ENCODE measurements at places on chromosomes 4 and X. TPM values are rescaled to one million over a fixed set of nuclear protein-coding genes. Genes with fewer than 3 reads are reported as not detected.

Gene TCEAL6
- not detected for total RNA-seq

Gene GAGE1
- total RNA-seq = not detected

Gene AKAP14
- not detected for total RNA-seq

Gene HPGDS
- total RNA-seq = 19.3 TPM

Gene TCEANC
- 9.0 TPM for total RNA-seq

Gene KIAA1210
- total RNA-seq = 0.69 TPM

Gene CXCL5
- 0.11 TPM for total RNA-seq

DNA sequence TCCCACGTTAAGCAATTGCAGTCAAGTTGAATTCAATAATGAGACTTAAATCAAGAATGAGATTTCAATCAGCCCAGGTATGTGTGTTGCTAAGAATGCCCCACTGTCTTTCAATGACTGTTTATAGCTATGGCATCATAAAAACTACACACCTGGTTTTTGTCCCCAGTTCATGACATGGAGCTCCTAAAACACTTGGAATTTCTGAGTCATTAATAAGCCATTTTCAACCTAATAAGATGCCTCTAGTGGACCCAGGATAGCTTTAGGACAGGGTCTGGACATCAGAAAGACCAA lies 72.7 kb upstream of the STS start:
- DNase-seq = no peak

DNA sequence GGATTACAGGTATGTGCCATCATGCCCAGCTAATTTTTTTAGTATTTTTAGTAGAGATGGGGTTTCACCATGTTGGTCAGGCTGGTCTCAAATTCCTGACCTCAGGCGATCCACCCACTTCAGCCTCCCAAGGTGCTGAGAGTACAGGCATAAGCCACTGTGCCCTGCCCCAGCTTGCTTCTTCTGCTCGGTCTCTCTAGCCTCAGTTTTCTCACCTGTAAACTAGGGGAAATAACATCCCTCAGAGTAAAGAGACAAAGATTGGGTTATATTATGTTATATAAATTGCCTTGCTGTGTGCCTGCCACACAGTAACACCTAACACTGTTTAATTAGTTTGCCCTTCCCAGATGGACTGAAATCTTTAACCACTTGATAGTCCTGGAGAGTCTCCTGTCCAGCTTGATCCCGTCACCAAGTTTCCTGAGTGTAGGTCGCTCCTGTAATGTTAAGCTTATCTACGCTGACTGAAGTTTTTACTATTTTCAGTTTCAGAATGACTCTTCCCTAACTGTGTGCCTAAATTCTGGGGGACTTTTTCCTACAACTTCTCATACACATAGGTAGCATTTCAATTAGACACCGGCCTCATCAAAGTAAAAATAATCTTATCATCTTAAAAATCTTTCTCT lies 412.7 kb upstream of the TENM3 start:
- no peak for DNase-seq

- DNase-seq = no peak
These were observed 242.9 kb downstream of the ARHGAP24 start for GRCh38 chr4:85717847-85718246.

- no peak for DNase-seq
These were observed 13.0 kb upstream of the FGF5 start for GRCh38 chr4:80253510-80253909.

GRCh38 chr4:135434936-135435335 lies 1233.3 kb upstream of the PABPC4L start:
- DNase-seq = no peak

GRCh38 chr4:165208221-165208652 lies 876 bp downstream of the KLHL2 start:
- DNase-seq = no peak

GRCh38 chr4:169263791-169264392 lies 6.9 kb downstream of the SH3RF1 start:
- DNase-seq = no peak

DNA sequence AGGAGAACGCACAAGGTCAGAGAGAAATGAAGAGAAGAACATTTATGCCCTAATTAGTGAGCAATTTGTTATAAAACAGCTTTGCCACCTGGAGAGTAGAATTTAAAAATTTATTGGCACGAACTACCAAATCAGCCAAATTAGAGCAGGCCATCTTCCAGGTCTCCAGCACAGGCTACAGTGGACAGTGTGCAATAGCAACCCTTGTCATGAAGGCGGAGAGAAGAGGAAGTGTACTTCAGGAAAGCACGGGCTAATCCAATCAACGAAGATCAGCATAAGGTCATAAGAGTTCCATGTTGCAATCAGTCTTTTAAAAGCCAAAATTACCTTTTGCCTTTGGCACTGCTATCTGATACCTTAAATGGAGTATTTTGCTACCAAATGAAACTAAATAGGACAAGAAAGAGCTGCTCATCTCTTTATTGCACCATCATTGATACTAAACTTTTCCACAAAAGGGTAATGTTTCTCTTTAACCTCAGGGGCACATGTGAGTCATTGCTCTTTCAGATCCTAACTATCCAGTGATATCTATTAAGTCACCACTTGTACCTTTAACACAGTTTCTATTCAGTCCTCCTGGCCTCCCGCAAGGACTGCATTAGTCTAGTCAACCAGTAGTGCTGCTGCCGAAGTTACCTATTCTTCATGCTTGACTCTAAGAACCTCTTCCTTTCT lies 19.9 kb downstream of the ANK2 start:
- no peak for DNase-seq

DNA sequence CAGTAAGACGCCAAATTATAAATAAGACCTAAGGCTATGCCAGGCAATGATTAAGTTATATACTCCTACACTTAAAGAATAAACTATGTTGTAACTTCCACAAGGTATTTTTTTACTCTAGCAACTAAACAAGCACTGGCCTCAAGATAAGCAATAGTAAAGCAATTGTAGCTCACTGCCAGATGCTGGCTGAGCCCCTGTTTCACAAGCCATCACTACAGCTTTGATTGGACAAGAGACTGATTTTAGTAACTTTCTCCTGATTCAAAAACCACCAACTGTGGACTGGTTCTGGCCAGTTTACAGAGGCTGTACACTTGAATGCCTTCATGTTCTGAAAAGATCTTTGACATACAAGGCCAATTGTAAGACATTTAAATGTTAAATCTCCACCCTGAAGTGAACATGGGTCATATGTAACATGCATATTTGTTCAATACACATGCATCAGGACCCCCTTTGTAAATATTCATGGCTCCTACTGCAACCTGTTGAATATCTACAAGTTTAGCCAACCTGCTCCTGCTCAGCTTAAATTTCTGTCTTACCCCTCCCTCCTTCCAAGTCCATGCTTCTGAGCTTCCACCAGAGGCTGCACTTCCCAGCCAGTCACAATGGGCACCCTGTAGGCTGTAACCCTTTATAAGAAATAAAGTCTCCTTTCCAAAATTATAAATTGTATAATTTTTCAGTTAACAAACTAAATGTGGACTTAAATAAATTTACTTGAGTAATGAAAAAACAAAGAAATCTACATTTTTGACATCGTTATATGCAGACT lies 423.6 kb downstream of the ANKRD50 start:
- DNase-seq = no peak

DNA sequence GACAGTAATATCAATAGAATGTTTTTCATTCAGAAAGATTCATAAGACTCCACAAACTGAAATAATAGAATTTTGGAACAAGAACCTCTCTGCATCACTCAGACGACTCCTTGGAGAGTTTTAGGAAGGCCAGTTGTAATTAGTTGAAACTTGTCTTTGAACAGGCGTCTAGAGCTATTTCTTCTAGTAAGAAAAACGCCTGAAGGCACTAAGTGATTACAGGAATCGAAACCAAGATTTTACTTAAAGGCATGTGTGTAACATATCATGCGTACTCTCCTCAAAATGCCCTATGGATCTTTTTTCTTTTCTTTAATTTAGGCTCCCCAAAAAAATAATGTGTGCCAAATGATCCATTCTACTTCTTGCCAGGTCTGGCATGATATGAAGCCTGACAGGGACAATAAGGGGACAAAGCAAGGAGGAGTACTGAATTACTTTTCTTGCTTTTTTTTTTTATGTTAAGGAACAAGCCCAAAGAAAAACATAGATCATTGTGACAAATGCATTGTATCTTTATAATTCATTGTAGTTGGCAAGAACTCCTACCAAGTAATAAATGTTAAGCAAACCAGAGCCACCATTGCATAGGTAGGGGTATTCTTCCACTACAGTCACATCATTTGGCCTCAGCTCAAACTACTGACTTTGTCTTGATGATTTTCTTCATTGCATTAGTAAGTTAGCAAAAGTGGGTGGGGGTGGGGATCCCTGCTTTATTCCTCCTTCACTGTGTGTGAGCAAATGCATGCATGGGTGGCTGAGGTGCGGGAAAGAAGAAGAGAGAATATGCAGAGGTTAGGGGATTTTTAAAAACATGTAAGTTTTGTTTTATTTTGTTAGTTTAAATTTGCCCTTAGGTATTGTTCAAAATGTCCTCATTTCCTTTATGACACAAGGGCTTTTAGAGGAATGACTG lies 79.9 kb upstream of the ATOH1 start:
- DNase-seq = no peak

GRCh38 chr4:6777636-6778281 lies 4.8 kb upstream of the KIAA0232 start:
- no peak for DNase-seq

DNA sequence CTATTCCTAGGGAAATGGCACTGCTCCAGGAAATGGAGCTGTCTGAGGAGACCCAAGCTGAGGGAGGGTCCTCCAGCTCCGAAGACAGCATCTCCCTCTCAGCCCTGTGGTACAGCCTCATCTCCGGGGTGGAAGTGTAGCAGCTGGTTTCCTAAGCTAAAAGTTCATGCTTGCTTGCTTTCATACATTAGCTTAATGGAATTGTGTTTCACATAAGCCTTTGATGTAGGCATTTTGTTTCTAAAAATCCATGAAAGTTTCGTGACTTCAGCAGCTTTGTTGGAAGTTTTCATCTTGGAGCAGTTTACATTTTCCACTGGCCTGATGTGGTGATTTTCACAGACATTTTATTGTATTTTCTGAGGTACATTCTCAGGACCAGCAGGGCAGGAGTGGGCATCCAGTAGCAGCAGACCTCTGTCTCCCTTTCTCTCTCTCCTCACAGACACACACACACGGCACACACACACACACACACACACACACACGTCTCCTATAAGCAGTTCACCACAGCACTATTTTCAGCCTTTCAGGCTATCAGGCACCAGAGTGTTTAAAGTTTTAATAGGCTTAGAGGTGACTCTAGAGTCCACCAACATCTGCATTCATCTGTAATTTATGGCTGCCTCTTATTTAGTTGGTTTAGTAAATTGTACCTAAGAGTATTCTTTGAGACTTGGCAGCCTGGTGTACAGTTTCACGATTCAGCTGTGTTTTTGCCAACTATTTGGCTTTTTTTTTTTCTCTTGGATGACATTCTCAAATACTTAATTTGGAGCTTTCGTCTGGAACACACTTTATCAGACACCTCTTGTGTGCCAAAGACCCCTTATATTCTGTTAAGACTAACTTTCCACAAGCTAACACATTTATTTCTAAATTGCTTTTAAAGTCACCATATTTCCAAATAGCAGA lies 225.8 kb upstream of the SFRP2 start:
- DNase-seq = peak; percentile 55

DNA sequence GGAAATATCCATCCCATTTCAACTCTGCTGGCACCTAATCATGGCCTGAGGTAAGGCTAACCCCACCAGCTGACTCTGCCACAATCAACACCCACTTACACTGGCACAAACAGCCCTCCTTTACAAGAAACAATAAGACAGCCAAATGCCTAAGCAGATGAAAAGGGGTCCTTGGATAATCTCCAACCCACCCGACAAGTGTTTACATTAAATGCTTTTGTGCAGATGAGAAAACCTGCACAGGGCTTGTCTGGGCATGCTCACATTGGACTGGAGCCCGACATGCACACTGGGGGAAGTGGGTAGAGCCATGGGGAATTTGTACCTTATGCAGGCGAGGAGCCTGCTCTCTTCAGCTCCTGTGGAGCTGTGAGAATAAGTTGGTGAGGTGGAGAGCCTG lies 138.9 kb upstream of the ITM2A start:
- no peak for DNase-seq

- DNase-seq = no peak
These were observed 3.3 kb upstream of the FGA start for GRCh38 chr4:154593868-154594267.

DNA sequence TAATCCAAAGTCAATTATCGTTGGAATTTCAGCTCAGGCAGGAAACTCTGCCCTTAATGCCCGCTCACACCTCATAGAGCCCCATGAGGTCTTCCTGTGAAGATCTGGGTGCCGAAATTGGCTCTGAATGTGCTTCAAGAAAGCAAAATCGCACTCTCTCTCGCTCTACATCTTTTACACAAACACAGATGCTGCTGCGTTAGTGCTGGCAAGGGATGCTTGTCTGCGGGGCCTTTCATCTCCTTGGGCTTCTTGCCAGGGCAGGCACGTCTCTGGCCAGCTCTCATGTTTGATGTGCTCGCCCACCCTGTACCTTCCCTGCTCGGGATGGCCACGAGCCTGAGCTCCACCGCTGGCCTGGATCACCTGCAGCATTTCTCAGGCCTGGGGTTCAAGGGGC lies 66.5 kb downstream of the CLCN4 start:
- DNase-seq = no peak

- no peak for DNase-seq
These were observed 281.2 kb upstream of the DIAPH2 start for GRCh38 chrX:96403446-96403845.

DNA sequence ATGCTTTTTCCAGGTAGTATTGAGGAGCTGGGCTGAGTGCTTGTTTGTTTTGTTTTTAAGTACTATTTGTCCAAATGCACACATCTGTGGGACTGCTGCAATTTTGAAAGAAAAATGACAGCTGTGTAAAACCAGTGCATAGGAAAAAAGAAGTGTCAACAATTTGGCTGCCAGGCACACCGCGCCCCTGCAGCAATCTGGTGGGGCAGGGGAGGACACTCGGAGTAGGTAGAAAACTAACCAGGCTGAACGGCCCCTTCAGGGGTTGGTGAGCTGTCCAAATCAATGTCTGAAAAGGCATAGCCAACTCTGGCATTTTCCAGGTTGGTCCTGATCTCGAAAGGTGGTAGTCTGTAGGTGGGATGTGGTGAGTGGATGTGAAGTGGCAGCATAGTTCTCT lies 1.1 kb downstream of the LDOC1 start:
- DNase-seq = no peak

DNA sequence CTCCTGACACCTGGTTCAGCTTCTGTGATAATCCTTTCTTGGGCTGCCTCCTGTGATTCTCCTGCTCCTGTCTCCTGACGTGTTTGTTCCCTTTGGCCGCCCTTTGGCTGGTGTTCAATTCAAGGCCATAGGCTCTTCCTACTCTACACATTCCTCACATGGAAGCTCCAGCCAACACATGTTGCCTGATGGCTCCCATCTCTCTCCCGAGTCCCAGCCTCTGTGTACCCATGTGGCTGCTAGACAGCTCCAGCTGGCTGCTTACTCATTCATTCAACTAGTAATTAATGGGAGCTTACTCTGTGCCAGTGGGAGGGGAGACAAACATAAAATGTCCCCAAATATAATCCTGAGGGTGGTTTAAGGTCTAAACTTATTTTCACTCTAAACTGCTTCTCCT lies 9.2 kb upstream of the MED28 start:
- DNase-seq = no peak

- no peak for DNase-seq
These were observed 132.2 kb downstream of the IDS start for GRCh38 chrX:149372866-149373265.

GRCh38 chrX:57741107-57741506 lies 61.0 kb upstream of the NLRP2B start:
- DNase-seq = no peak

- DNase-seq = no peak
These were observed 109.1 kb downstream of the PTTG2 start for GRCh38 chr4:38069271-38069760.

GRCh38 chr4:125951261-125951887 lies 636.6 kb downstream of the FAT4 start:
- DNase-seq = peak; percentile 10

- DNase-seq = no peak
These were observed 2.0 kb downstream of the NUDT11 start for GRCh38 chrX:51494409-51494808.

Data from urinary bladder (tissue), 4 donors.